Smooth muscle cell of the brain vasculature (primary cell): ENCODE measurements at places on chromosomes 1 and 21.

DNA sequence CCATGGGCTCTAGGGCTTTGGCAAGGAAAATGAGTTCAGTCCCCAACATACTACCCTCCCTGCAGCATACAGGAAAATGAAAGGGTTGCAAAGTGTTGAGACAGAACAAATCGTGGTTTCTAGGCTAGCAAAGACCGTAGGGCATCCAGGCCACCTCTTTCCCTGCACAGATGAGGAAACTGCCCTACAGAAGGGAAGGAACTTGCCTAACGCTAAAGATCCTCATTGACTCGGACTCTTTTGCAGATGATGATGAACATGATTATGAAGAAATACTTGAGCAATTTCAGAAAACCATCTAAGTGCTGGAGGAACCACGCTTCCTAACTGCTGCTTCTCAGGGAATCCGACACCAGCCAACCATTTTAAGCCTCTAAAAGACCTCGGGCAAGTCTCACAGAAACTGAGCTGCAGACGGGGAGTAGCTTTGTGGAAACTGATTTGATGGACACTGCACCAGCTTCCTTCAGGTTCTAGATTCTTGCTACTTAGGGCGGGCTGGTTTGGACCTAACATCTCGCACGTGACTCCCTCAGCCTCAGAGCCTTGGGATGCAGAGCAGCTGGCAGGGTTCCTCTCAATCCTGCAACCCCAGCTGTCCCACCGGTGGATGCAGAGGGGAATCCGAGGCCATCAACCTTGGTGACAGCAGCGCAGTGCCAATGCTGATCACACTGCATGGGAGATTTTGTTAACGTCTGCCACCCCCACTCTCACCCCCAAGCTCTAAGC lies 13.4 kb downstream of the THEMIS2 start:
- DNase-seq, result no peak

- DNase-seq, result peak; percentile 62
Measured at GRCh38 chr1:230681599-230681998, 32.3 kb downstream of the AGT start.

- DNase-seq, result no peak
Measured at GRCh38 chr1:13550663-13551062, 33.0 kb upstream of the PDPN start.

GRCh38 chr1:198925567-198925966 lies 286.7 kb downstream of the PTPRC start:
- no peak for DNase-seq

DNA sequence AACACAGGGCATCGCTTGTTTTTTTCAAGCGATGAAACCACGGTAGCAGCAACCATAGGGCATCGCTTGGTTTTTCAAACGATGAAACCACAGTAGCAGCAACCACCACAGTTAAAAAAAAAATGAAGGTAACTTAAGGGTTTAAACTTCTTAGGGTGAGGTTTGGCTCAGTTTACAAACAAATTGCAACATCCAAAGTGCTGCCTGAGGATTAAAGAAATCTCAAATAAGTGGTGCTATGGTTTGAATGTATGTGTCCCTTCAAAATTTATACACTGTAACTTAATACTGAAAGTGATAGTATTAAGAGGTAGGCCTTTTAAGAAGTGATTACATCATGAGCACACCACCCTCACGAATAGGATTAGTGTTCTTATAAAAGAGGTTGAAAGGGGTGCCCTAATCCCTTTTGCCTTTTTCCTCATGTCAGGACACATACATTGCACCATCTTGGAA lies 6.4 kb upstream of the GBP5 start:
- no peak for DNase-seq

- DNase-seq, result no peak
Measured at GRCh38 chr1:82894635-82895034, 1093.9 kb downstream of the ADGRL2 start.

GRCh38 chr1:39842030-39842678 lies 41.1 kb downstream of the TRIT1 start:
- no peak for DNase-seq
